ENCODE measurements at places on chromosomes 11 and 22. TPM values are rescaled to one million over a fixed set of nuclear protein-coding genes. Genes with fewer than 3 reads are reported as not detected.

DNA sequence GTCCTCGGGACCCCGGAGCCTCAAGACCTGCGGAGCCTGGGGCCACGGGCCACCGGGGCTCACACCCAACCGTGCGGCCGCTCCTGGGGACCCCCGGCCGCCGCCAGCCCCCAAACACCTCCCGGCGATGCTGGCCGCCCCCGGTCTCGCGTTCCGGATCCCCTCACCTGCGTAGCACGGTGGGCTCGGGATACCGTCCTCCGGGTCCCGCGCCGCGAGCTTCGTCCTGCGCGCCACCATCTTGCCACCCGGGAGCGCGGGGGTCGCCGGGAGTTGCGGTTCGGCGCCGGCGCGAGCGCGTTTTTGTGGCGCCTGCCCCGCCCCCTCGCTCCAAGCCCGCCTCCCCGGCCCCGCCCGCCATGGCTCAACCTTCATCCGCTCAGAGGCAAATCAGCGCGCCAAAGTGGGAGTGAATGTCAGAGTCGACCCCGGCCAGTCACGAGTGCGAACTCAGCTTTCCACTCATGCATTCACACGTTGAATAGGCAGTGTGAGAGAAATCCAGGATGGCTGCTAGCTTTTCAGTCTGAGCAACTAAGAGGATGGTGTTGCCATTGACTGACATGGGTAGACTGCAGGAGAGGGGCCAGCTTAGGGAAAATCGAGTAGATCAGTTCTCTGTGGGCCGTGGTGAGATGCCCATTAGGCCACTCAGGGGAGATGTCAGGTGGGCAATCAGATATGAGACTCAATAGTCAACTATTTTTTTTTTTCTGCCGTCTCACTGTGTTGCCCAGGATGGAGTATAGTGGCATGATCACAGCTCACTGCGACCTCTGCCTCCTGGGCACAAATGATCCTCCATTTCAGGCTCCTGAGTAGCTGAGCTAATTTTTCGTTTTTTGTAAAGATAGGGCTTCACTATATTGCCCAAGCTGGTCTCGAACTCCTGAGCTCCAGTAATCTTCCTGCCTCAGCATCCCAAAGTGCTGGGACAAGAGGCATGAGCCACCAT is 28.3 kb downstream of the SERHL2 start:
- H3K4me3 ChIP-seq, result peak overlapping the region; percentile 98
- peak overlapping the region; percentile 87 for H3K27ac ChIP-seq
- peaks cover 52% of the 10 kb centered on the region for H3K36me3 ChIP-seq
- H3K4me1 ChIP-seq, result peaks cover 14% of the 10 kb centered on the region
- DNase-seq, result peak; percentile 95

DNA sequence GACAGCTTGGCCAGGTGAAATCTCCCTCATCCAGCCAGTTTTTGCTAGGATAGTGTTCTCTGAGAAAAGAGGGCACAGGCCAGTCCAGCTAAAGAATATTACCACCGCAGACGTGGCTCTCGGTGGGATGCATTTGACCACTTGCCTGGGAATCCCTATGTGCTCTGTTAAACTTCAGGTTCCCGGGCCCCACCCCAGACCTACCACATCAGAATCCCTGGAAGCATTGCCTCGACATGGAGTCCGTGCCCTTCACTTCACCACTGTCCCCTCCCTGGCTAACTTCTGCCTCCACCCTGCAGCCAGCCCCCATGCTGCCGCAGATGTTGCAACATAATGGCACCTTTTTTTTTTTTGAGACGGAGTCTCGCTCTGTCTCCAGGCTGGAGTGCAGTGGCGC is 56.9 kb upstream of the EMID1 start:
- peaks cover 4% of the 10 kb centered on the region for H3K4me1 ChIP-seq
- peaks cover 13% of the 10 kb centered on the region for H3K27me3 ChIP-seq

GRCh38 chr11:64489831-64490441 is 101.1 kb upstream of the SLC22A12 start:
- H3K27ac ChIP-seq, result no peak overlapping the region
- H3K27me3 ChIP-seq, result peaks cover 32% of the 10 kb centered on the region
- peaks cover 8% of the 10 kb centered on the region for H3K4me1 ChIP-seq
- peak; percentile 83 for DNase-seq

DNA sequence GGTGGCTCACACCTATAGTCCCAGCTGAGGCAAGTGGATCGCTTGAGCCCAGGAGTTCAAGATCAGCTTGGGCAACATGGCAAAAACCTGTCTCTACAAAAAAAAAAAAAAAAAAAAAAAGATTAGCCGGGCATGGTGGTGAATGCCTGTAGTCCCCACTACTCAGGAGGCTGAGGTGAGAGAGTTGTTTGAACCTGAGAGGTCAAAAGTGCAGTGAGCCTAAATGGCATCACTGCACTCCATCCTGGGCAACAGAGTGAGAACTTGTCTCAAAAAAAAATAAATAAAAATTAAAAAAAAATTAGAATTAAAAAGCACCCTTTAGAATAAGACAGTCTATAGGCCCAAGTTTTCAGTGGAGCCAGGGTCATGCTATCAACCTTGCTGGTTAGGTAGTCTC is 95.5 kb downstream of the PDHX start:
- no peak for DNase-seq
- H3K4me3 ChIP-seq, result peak overlapping the region; percentile 73
- H3K27ac ChIP-seq, result peak overlapping the region; percentile 91
- H3K36me3 ChIP-seq, result peaks cover 4% of the 10 kb centered on the region

DNA sequence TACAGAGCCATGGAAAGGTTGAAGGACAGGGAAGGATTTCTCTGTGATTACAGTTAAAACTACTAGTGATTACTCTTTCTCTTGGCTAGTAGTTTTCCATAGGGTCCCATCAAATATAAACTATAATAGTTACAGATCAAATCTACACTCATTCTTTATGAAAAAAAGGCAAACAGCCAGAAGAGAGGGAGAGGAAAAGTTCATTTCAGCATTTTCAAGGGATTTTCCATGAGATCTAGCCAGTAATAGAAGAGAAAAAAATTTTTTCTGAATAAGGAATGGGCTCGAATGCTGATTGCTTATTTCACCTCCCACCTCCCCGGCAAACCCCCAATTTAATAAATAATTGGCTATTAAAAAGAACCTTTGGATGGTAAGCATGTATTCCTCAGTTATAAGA is 74.8 kb upstream of the BLID start:
- no peak for DNase-seq
- H3K36me3 ChIP-seq, result no peaks in the 10 kb centered on the region
- H3K27ac ChIP-seq, result no peak overlapping the region
- no peaks in the 10 kb centered on the region for H3K4me1 ChIP-seq

Gene CRYBB1
- not detected for total RNA-seq

GRCh38 chr11:34890812-34891211 is 25.4 kb downstream of the APIP start:
- H3K36me3 ChIP-seq, result peaks cover 7% of the 10 kb centered on the region
- no peak overlapping the region for H3K4me3 ChIP-seq
- no peaks in the 10 kb centered on the region for H3K4me1 ChIP-seq
- H3K27ac ChIP-seq, result no peak overlapping the region
- DNase-seq, result peak; percentile 46

- H3K4me1 ChIP-seq, result no peaks in the 10 kb centered on the region
- no peak for DNase-seq
- peaks cover 3% of the 10 kb centered on the region for H3K27me3 ChIP-seq
- H3K27ac ChIP-seq, result no peak overlapping the region
- no peak overlapping the region for H3K4me3 ChIP-seq
- no peaks in the 10 kb centered on the region for H3K36me3 ChIP-seq
Observed at GRCh38 chr11:120022617-120023016, 115.3 kb downstream of the TRIM29 start.

DNA sequence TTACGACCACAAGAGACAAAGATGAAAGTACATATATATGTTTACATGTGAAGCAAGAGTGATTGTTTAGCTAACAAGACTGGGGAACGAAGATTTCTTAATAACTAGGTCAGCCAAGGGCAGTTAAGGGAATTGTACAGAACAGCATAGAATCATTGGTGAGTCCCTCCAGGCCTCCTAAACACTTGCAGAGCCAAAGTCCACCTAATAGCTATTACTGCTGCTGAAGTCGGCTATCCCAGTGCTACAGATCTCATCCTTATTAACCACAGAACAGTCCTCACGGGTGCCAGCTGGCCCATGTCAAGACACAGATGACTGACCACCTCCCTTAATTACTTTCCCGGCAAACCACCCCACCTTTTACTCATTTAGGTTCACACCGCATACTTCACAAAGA is 68.5 kb upstream of the OPCML start:
- no peaks in the 10 kb centered on the region for H3K4me1 ChIP-seq
- no peaks in the 10 kb centered on the region for H3K27me3 ChIP-seq
- H3K27ac ChIP-seq, result no peak overlapping the region
- DNase-seq, result no peak

Gene SAA2
- not detected for total RNA-seq

Gene ZNF215
- 3.4 TPM for total RNA-seq

GRCh38 chr11:11543656-11544055 is 78.1 kb downstream of the GALNT18 start:
- H3K4me1 ChIP-seq, result no peaks in the 10 kb centered on the region
- H3K27me3 ChIP-seq, result no peaks in the 10 kb centered on the region
- H3K36me3 ChIP-seq, result no peaks in the 10 kb centered on the region
- H3K27ac ChIP-seq, result no peak overlapping the region

- no peaks in the 10 kb centered on the region for H3K36me3 ChIP-seq
- H3K4me1 ChIP-seq, result peaks cover 20% of the 10 kb centered on the region
- peak; percentile 63 for DNase-seq
- no peak within 1 kb of the TSS for H3K27ac ChIP-seq
- H3K27me3 ChIP-seq, result peaks cover 74% of the 10 kb centered on the region
Observed at GRCh38 chr11:117876341-117877119, at the start of gene FXYD6. Gene FXYD6, minus strand, starts transcription at chr11:117876658. Its CDS starts 33,882 bp downstream, at chr11:117842776.

Gene P2RY2
- total RNA-seq, result not detected

DNA sequence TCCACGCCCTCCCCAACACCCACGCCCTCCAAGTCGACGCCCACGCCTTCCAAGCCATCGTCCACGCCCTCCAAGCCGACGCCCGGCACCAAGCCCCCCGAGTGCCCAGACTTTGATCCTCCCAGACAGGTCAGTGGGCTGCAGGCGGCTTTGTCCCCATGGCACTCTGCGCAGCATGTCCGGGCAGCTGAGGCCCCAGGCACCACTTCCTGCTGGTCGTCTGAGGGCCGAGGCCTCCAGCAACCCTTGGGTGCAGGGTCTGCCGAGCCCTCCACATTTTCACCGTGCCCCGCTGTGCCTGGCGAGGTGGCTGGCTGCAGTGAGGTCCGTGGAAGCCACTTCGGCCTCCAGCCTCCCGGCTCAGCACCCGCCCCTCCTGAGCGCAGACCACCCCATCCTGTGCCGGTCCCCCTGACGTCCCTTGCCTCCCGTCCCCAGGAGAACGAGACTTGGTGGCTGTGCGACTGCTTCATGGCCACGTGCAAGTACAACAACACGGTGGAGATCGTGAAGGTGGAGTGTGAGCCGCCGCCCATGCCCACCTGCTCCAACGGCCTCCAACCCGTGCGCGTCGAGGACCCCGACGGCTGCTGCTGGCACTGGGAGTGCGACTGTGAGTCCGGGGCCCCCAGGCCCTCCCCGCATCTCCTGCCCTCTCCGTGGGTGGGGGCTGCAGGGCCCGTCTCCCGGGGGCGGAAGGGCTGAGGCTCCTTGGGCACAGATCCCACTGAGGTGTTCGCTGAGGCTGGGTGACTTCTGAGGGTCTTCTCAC is 26.8 kb downstream of the MUC2 start:
- no peaks in the 10 kb centered on the region for H3K27me3 ChIP-seq
- no peak for DNase-seq
- H3K4me3 ChIP-seq, result no peak overlapping the region
- no peak overlapping the region for H3K27ac ChIP-seq
- no peaks in the 10 kb centered on the region for H3K4me1 ChIP-seq

- peaks cover 28% of the 10 kb centered on the region for H3K36me3 ChIP-seq
- H3K27me3 ChIP-seq, result no peaks in the 10 kb centered on the region
- no peak for DNase-seq
- peak overlapping the region; percentile 46 for H3K27ac ChIP-seq
Observed at GRCh38 chr22:30275625-30276024, 9.0 kb upstream of the OSM start.

All from activated CD4-positive, alpha-beta T cell treated with anti-CD3 and anti-CD28 coated beads, Interleukin-2, amount 10 ng/mL, durations not matched to agents 24 days and 14 days (primary cell).